IPS DF 6.9 (cell line): ENCODE measurements at places on chromosomes 11 and 22.

DNA sequence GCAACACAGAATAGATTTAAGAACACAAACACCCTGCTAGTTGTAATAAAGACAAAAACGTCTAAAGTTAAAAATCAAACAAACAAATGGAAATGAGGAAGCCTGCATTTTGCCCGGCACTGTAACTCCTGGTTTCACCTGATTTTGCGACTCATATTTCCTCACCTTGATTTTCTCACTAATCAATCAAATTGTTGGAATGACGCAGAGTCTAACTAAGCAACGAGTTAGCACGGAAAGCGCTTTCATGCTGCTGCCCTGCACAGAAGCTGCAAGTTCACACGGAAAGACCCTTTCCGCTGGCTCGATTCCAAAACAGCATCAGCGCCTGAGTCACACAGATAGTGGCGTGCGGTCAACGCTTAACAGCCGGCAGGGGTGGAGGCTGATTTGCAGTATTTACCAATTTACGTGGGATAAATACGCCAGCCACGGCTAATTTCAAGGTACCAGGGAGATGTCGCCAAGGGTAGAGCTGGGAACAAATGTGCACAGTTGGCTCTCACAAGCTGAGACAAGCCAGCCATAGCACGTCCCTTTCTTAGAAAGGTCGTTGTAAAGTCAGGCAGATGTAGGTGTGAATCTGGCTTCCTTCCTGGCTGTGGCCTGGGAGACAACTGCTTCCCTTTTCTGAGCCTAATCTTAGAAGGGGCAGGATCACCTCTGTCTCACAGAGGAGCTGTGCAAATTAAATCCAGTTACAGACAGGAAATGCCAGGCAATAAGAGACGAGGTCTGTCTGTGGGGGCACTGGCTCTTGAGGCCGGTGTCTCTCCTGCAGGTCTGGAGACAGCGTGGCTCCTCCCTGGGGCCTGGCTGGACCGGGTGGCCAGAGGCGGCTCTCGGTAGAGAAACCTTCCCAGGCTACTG, 76.9 kb upstream of the TTLL12 start:
- no peak overlapping the region for H3K4me3 ChIP-seq
- no peaks in the 10 kb centered on the region for H3K36me3 ChIP-seq
- H3K4me1 ChIP-seq, result no peaks in the 10 kb centered on the region; the same call in 1 of the 2 replicates
- no peak overlapping the region for H3K27ac ChIP-seq

DNA sequence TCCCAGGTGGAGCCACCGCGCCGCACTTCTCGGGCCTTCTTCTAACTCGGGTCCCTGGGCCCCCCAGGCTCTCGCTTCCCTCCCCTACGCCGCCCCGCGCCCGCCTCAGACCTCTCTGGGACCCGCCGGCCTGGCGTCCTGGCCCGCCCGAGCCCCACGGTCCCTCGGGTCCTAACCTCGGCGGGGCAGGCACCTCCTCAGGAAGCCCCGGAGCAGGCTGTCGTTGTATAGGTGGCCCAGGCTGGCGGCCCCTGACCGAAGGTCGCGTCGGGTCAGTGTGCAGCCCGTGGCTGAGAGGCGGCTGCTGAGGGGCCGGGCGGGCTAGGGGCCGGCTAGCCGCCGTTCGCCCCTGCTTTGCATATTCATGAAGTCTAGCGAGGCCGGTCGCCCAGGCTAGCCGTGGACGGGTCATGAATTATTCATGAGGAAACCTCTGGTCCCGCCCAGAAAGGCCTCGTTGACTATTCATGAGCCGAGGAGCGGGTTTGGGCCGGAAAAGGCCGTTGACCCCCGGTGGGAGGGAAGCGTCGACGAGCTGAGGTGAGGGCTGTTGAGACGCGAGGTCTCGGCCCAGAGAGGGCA, at the start of gene HORMAD2:
Gene HORMAD2 (plus strand): TSS at position 513 of the 582 bp plus-strand sequence. CDS start 13,489 bp downstream, outside the sequence.
- H3K4me3 ChIP-seq, result peak within 1 kb of the TSS; percentile 54; the same call in 1 of the 2 replicates
- H3K4me1 ChIP-seq, result no peaks in the 10 kb centered on the region; the same call in 1 of the 2 replicates
- no peaks in the 10 kb centered on the region for H3K36me3 ChIP-seq
- H3K27ac ChIP-seq, result no peak within 1 kb of the TSS
- H3K27me3 ChIP-seq, result no peaks in the 10 kb centered on the region

DNA sequence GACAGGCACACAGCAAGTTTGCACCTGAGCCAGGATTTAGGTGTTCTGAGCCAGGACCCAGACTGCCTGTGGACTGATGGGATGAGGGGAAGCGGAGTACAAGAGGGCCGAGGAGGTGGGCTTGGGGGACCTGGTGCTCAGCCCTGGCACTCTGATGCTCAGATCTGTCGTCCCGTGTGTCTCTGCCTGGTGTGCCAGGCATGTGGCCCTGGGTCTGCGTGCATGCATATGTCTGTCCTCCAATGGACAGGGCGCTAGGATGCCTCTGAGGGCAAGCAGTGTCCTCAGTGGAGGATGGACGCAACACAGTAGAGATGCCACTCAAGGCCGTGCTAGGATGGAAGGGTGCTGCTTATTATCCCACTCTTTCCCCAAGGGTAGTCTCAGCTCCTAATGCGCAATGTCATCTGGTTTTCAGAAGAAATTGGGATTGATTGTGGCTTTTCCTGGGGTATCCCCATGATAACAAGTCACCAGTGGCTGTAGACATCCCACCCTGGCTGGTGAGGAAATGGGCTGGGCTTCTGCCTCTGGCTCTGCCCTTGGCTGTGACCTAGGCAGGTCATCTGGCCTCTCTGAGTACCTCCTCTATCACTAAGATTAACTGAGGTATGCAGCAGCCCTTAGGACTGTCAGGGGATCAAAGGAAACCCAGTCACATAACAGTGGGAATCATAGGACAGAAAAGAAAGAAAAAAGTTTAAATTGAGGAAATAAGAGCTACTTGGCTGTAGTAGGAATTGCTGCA, 35.7 kb upstream of the SUSD2 start:
- DNase-seq, result no peak
- H3K27ac ChIP-seq, result no peak overlapping the region
- no peak overlapping the region for H3K4me3 ChIP-seq
- H3K4me1 ChIP-seq, result no peaks in the 10 kb centered on the region
- no peaks in the 10 kb centered on the region for H3K27me3 ChIP-seq

- no peak overlapping the region for H3K4me3 ChIP-seq
- no peaks in the 10 kb centered on the region for H3K27me3 ChIP-seq
- no peaks in the 10 kb centered on the region for H3K36me3 ChIP-seq
- no peak for DNase-seq
Observed at GRCh38 chr11:46521961-46522681, 71.7 kb downstream of the AMBRA1 start.

- no peaks in the 10 kb centered on the region for H3K27me3 ChIP-seq
- DNase-seq, result no peak
- H3K27ac ChIP-seq, result no peak overlapping the region
- no peaks in the 10 kb centered on the region for H3K4me1 ChIP-seq
- no peak overlapping the region for H3K4me3 ChIP-seq
- H3K36me3 ChIP-seq, result no peaks in the 10 kb centered on the region; the same call in 1 of the 2 replicates
Observed at GRCh38 chr11:116901211-116901610, 63.8 kb upstream of the APOA1 start.

GRCh38 chr11:75420224-75421034, 12.6 kb downstream of the KLHL35 start:
- H3K4me3 ChIP-seq, result no peak overlapping the region
- no peak overlapping the region for H3K27ac ChIP-seq
- H3K36me3 ChIP-seq, result 0 out of 2 replicates have a peak, but pooled peaks cover 3% of the 10 kb centered on the region
- H3K4me1 ChIP-seq, result no peaks in the 10 kb centered on the region
- no peaks in the 10 kb centered on the region for H3K27me3 ChIP-seq
- no peak for DNase-seq

- H3K4me3 ChIP-seq, result no peak overlapping the region
- H3K27ac ChIP-seq, result no peak overlapping the region
- no peak for DNase-seq
- H3K36me3 ChIP-seq, result no peaks in the 10 kb centered on the region
Observed at GRCh38 chr11:79413268-79413667, 27.6 kb downstream of the TENM4 start.
